Activated CD8-positive, alpha-beta T cell treated with anti-CD3 and anti-CD28 coated beads, Interleukin-2, amount 10 ng/mL, durations not matched to agents 7 days and 5 days (primary cell): ENCODE measurements at places on chromosomes 7 and 10. TPM values are rescaled to one million over a fixed set of nuclear protein-coding genes. Genes with fewer than 3 reads are reported as not detected.

Gene MMD2
- not detected for total RNA-seq

- DNase-seq, result no peak
Measured at GRCh38 chr7:143285806-143286521, 1.2 kb downstream of the TMEM139 start.

DNA sequence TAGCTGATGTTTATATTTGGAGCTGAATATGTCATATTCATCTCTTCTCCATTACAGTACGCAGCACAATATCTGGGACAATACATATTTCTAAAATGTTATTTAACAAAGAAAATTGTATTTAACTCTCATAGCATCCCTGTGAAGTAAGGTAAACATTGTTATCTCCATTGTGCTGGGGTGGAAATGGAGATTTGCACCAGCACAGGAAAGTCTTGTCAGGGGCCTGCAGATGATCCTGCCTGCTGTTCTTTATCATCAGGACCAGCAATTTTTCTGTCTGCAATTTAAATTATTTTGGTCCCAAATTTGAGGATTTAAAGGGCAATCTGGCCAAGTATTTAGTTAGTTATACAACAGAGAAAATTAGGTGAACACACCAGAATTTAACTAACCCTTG, 144.4 kb downstream of the CPED1 start:
- DNase-seq, result no peak

- DNase-seq, result no peak
Measured at GRCh38 chr7:129341816-129342806, 92.1 kb upstream of the STRIP2 start.
